ENCODE measurements at places on chromosomes 2 and 18.
A peak's percentile ranks its signal among the peaks of the same experiment; 100 is the strongest.

DNA sequence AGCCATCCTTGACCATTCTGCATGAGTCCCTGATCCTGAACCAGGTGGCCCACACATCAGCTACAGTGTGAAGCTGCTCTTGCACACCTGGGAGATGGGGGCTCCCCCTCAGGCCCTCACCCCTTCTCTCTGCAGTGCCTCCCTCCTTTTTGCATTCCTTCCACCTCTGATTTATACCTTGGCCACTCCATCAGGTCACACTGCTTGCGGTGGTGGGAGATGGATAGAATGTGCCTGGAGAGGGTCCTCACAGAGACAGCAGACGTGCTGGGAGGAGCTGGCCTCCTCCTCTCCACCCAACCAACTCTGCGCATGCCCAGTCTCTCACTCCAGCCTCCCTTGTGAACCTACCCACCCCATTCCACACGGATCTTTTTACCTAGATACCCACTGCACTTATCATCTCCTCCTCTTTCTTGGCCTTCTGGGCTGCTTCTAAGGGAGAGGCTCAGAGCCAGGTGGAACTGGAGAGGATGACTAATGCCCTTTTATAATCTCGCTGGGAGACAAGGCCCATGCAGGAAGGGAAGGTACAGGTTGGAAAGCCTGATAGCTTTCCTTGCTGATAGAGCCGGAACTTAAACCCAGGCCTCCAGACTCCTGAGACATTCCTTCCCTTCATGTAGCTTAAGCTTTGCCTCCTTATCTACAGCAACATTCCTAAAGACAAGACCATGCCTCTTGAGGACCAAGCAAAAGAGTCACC is 205.1 kb downstream of the ZBTB7C start:
- H3K36me3 ChIP-seq, result no peaks in the 10 kb centered on the region
- DNase-seq, result no peak
- no peaks in the 10 kb centered on the region for H3K4me1 ChIP-seq
- H3K27me3 ChIP-seq, result peaks cover 33% of the 10 kb centered on the region

DNA sequence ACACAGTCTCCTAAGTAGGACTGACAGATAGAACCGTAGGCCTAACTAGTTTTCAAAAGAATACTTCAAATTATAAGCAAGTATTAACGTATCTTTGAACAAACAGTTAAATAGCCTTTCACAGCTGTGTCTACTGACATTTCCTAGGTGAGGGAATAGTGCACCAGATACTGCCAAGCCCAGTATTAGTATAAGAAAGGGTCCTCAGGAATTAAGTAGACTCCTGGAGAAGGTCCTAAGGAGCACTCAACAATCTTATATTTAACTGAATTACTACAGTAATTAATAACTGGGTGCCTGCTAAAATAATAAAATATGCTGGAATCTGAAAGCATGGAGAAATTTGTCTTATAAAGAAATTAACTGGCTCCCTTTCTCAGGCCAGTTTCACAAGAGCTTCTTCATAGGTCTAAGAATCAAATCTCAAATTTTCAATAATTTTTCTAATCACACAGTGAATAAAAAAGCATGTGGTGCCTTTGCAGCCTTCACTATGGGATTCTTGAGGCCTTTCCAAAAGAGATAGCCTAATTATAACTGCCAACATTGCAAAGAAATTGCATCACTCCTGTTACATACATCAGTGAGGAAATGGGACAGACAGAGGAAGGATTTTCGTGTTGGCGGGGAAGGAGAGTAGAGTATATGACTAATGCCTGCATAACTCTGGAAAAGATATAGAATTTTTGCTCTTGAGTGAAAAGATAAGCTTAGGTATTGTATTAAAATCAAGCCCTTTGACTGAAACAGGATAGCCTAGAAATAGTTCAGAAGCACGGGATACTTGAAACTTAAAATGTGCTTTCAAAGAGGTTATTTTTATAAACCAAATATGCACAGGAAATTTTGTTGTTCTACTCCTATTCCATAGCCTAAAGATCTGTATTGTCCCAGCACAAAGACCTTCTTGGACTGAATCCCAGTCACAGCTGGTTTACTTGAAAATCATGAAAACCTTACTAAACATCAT is 228.6 kb upstream of the STK17B start:
- no peaks in the 10 kb centered on the region for H3K4me1 ChIP-seq
- no peak overlapping the region for H3K4me3 ChIP-seq
- DNase-seq, result no peak
- peaks cover 1% of the 10 kb centered on the region for H3K36me3 ChIP-seq

DNA sequence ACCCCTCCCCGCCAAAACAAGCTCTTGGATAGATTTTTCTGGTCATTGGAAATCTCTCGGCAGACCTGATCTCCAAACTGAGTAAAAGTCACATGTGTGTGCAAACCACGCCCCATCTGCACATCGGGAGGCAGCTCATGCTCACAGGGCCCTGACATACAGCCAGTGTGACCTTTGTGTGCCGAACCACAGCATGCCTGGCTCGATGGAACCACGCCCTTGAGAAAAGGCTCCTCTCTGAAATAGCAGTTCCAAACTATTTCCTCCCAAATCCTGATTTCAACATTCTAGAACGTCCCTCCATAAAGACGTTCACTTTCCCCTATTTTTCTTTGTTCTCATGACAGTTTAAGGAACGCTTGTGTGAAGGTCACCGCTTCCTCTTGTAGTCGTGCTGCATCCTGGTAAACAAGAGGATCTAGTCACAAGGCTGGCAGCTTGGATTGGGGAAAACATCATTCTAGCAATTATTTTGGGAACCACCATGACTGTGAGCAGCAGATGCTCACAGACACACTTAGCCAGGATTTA is 59.3 kb upstream of the MAP4K4 start:
- H3K4me3 ChIP-seq, result no peak overlapping the region
- no peak for DNase-seq
- no peaks in the 10 kb centered on the region for H3K4me1 ChIP-seq

- no peaks in the 10 kb centered on the region for H3K36me3 ChIP-seq
- no peaks in the 10 kb centered on the region for H3K4me1 ChIP-seq
- no peak overlapping the region for H3K27ac ChIP-seq
- H3K4me3 ChIP-seq, result no peak overlapping the region
Observed at GRCh38 chr2:186884587-186884986, 35.6 kb upstream of the ZSWIM2 start.

DNA sequence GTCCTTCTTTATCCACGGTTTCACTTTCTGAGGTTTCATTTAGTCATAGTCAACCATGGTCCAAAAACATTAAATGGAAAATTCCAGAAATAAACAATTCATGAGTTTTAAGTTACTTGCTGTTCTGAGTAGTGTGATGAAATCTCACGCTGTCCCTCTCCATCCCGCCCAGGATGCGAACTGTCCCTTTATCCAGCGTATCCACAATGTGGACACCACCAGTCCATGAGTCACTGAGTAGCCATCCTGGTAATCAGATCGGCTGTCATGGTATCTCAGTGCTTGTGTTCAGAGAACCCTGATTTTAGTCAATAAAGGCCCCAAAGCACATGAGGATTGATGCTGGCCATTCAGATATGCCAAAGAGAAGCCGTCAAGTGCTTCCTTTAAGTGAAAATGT is 3.7 kb downstream of the SP140L start:
- no peak for DNase-seq
- no peaks in the 10 kb centered on the region for H3K27me3 ChIP-seq
- no peak overlapping the region for H3K27ac ChIP-seq
- peaks cover 74% of the 10 kb centered on the region for H3K36me3 ChIP-seq
- peak overlapping the region; percentile 24 for H3K4me3 ChIP-seq
- H3K4me1 ChIP-seq, result peaks cover 77% of the 10 kb centered on the region

GRCh38 chr18:8450013-8450412 is 159.2 kb upstream of the RAB12 start:
- H3K27me3 ChIP-seq, result no peaks in the 10 kb centered on the region
- H3K4me3 ChIP-seq, result no peak overlapping the region
- H3K36me3 ChIP-seq, result no peaks in the 10 kb centered on the region

DNA sequence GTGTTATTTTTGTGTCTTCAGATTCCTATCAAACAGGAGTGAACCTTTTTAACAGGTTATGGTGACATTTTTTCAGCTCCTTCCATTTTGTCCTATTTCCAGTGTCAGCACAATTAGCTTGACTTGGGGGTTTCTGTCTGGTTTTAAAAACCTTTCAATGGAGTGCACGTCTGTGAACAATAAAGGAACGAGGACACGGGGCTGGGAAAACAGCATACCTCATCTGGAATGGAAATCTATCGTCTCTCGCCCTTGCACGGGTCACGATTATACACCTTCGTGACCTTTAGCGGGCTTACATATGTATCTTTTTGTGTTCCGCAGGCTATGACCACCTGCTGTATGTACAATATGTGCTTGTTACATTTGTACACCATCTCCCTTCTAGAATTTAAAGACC is 2.3 kb upstream of the ZNF532 start:
- peaks cover 4% of the 10 kb centered on the region for H3K4me1 ChIP-seq
- no peak for DNase-seq
- peak overlapping the region; percentile 59 for H3K4me3 ChIP-seq

GRCh38 chr18:69900941-69901340 is 46.7 kb downstream of the CD226 start:
- H3K36me3 ChIP-seq, result peaks cover 55% of the 10 kb centered on the region
- DNase-seq, result no peak
- peaks cover 61% of the 10 kb centered on the region for H3K4me1 ChIP-seq
- H3K4me3 ChIP-seq, result no peak overlapping the region
- no peaks in the 10 kb centered on the region for H3K27me3 ChIP-seq

- no peaks in the 10 kb centered on the region for H3K27me3 ChIP-seq
- no peak for DNase-seq
- no peak overlapping the region for H3K27ac ChIP-seq
- H3K36me3 ChIP-seq, result peaks cover 4% of the 10 kb centered on the region
Observed at GRCh38 chr2:48279344-48280090, 250.4 kb upstream of the STON1 start.

- no peaks in the 10 kb centered on the region for H3K36me3 ChIP-seq
- H3K27ac ChIP-seq, result no peak overlapping the region
- DNase-seq, result no peak
- H3K4me1 ChIP-seq, result no peaks in the 10 kb centered on the region
Observed at GRCh38 chr18:22675006-22675405, 257.3 kb upstream of the CTAGE1 start.

DNA sequence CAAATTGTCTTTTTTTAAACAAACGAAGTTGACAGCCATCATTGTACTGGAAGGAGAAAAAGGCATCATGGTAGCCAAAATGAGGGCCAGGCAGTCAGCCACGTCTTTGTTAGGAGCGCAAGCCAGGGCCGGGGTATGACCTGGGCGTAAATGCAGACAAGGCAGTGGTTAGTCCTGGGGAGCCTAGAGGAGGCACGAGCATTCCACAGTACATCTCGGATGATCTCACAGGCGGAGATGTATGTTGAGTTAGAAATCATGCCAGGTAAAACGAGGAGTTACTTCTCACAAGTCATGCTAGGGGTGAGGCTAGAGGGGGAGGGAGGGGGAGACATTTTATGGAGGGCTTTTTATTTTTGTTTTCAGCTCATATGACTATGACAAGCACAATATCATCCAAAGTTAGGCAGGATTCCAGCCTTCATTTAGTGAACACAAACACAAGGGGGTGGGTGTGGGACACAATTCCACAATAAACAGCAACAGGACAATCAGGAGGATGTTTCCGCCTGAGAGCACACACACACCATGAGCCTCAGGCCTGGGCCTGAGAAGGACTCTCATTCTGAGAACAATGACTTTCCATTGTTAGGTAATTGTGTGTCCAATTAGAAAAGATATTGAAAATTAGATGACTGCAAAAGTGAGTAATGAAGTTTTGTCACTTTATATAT is 64.4 kb upstream of the PGAP1 start:
- H3K36me3 ChIP-seq, result peaks cover 69% of the 10 kb centered on the region
- H3K4me3 ChIP-seq, result no peak overlapping the region
- H3K27ac ChIP-seq, result peak overlapping the region; percentile 37
- no peak for DNase-seq
- no peaks in the 10 kb centered on the region for H3K27me3 ChIP-seq

GRCh38 chr2:175889701-175890302 is 112.3 kb downstream of the LNPK start:
- H3K27me3 ChIP-seq, result peaks cover 32% of the 10 kb centered on the region
- no peaks in the 10 kb centered on the region for H3K36me3 ChIP-seq
- no peak for DNase-seq
- H3K4me3 ChIP-seq, result no peak overlapping the region
- H3K4me1 ChIP-seq, result no peaks in the 10 kb centered on the region
- no peak overlapping the region for H3K27ac ChIP-seq

- no peak for DNase-seq
- H3K4me1 ChIP-seq, result no peaks in the 10 kb centered on the region
- no peaks in the 10 kb centered on the region for H3K27me3 ChIP-seq
- no peak overlapping the region for H3K4me3 ChIP-seq
Observed at GRCh38 chr2:58870704-58871103, 629.6 kb upstream of the FANCL start.

- no peaks in the 10 kb centered on the region for H3K36me3 ChIP-seq
- peaks cover 19% of the 10 kb centered on the region for H3K4me1 ChIP-seq
- no peaks in the 10 kb centered on the region for H3K27me3 ChIP-seq
- H3K4me3 ChIP-seq, result no peak overlapping the region
Observed at GRCh38 chr18:67239826-67240225, 276.7 kb downstream of the DSEL start.

GRCh38 chr2:31987454-31988220 is 23.2 kb downstream of the MEMO1 start:
- no peak overlapping the region for H3K27ac ChIP-seq
- no peak overlapping the region for H3K4me3 ChIP-seq
- no peak for DNase-seq
- no peaks in the 10 kb centered on the region for H3K27me3 ChIP-seq
- H3K4me1 ChIP-seq, result peaks cover 12% of the 10 kb centered on the region
- peaks cover 19% of the 10 kb centered on the region for H3K36me3 ChIP-seq

GRCh38 chr2:189304360-189304759 is 124.8 kb upstream of the COL5A2 start:
- H3K4me1 ChIP-seq, result peaks cover 36% of the 10 kb centered on the region
- no peaks in the 10 kb centered on the region for H3K27me3 ChIP-seq
- H3K4me3 ChIP-seq, result no peak overlapping the region
- peaks cover 3% of the 10 kb centered on the region for H3K36me3 ChIP-seq

- peaks cover 9% of the 10 kb centered on the region for H3K27me3 ChIP-seq
- peaks cover 10% of the 10 kb centered on the region for H3K4me1 ChIP-seq
- H3K36me3 ChIP-seq, result no peaks in the 10 kb centered on the region
- H3K4me3 ChIP-seq, result no peak overlapping the region
- no peak for DNase-seq
Observed at GRCh38 chr2:217735034-217735433, 267.8 kb downstream of the TNS1 start.

DNA sequence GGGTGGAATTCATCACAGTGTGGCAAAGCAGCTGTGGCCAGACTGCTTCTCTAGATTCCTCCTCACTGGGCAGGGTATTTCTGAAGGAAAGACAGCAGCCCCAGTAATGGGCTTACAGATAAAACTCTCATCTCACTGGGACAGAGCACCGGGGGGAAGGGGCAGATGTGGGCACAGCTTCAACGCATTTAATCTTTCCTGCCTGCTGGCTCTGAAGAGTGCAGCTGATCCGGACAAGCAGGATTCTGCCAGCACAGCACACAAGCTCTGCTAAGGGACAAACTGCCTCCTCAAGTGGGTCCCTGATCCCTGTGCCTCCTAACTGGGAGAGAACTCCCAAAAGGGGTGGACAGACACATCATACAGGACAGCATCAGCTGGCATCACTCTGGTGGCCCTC is 779.9 kb upstream of the CNTNAP5 start:
- DNase-seq, result no peak
- no peaks in the 10 kb centered on the region for H3K36me3 ChIP-seq
- no peaks in the 10 kb centered on the region for H3K27me3 ChIP-seq
- no peak overlapping the region for H3K4me3 ChIP-seq

GRCh38 chr2:888906-889566 is 61.6 kb upstream of the SNTG2 start:
- H3K4me1 ChIP-seq, result no peaks in the 10 kb centered on the region
- H3K27ac ChIP-seq, result no peak overlapping the region
- peak; percentile 39 for DNase-seq
- H3K27me3 ChIP-seq, result peaks cover 23% of the 10 kb centered on the region
- H3K36me3 ChIP-seq, result no peaks in the 10 kb centered on the region

GRCh38 chr2:62423235-62423634 is 82.8 kb downstream of the TMEM17 start:
- DNase-seq, result no peak
- no peaks in the 10 kb centered on the region for H3K4me1 ChIP-seq
- peaks cover 3% of the 10 kb centered on the region for H3K36me3 ChIP-seq

Data from activated CD8-positive, alpha-beta memory T cell treated with anti-CD3 and anti-CD28 coated beads, Interleukin-2, amount 10 ng/mL, durations not matched to agents 7 days and 5 days (primary cell).